ENCODE measurements at places on chromosomes 4 and X.

- no peak for DNase-seq
These were observed 87.6 kb downstream of the ABLIM2 start for GRCh38 chr4:8070736-8071718.

- no peak for DNase-seq
These were observed 160.8 kb downstream of the FANCB start for GRCh38 chrX:14712096-14712495.

- DNase-seq: no peak
These were observed 299.6 kb downstream of the TLL1 start for GRCh38 chr4:166172619-166173018.

GRCh38 chrX:129523079-129523911 lies at the start of gene SMARCA1:
TSS of gene SMARCA1 (minus strand) at chrX:129523490. CDS start at chrX:129523370, 120 bp downstream.
- no peak for DNase-seq
